ENCODE measurements at places on chromosomes 7 and 10. TPM values are rescaled to one million over a fixed set of nuclear protein-coding genes. Genes with fewer than 3 reads are reported as not detected.

- DNase-seq = no peak
These were observed 12.1 kb downstream of the BRAT1 start for GRCh38 chr7:2542916-2543871.

DNA sequence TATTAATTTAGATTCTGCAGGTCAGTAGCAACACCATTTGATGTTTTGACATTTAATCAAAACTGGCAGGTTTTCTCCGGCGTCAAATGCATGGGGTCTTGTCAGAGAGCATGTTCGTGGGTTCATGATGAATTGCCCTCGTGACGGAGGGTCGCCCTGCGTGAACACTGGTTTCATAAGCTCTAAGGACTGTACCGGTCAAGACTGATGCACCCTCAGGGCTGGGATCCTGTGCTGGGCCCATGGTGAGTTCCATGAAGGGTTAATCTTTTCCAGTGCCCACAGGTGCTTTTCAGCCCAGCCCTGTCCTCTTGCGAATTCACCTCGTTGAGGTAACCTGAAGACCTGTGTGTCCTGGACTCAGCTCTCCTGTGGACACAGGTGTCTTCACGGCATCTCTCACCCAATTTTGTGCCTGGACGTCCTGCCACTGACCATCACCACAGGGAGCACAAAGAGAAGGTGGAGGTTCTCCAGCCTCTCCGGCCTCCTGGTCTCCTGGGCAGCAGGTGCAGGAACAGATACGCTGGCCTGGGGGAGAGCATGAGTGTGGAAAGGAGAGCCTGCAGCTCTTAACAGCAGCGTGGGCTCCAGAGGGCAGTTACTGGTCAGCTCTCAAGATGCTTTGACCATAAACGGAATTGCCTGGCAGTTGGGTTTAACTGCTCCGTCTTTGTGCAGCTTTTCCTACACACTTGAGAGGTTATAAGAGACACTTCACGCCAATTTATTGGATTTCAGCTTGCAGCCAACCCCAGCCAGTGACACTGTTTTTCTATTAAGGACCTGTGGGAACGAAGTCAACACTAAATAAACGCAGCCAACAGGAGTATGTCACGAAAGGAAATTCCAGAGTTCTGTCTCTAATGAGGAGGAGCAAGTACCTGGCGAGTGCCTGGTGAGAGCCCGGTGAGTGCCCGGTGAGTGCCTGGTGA is 37.4 kb upstream of the CFAP46 start:
- DNase-seq = no peak

DNA sequence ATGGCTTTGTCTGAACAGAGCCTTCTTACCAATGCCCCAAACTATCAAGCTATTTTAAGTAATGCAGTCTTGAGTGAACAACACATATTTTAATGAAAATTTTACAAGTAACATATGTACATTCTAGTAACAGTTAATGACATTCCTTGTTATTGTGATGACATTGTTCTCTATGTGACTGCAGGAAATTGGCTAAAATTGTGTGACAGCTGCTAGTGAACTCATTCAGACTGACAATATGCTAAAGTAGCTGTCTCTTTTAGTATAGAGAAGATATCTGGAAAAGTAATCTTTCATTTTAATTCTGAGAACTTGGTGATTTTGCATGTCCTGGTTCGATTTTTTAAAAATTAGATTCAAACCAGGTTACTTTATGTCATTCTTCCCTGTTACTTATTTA is 259.8 kb upstream of the MAGI2 start:
- DNase-seq = no peak

DNA sequence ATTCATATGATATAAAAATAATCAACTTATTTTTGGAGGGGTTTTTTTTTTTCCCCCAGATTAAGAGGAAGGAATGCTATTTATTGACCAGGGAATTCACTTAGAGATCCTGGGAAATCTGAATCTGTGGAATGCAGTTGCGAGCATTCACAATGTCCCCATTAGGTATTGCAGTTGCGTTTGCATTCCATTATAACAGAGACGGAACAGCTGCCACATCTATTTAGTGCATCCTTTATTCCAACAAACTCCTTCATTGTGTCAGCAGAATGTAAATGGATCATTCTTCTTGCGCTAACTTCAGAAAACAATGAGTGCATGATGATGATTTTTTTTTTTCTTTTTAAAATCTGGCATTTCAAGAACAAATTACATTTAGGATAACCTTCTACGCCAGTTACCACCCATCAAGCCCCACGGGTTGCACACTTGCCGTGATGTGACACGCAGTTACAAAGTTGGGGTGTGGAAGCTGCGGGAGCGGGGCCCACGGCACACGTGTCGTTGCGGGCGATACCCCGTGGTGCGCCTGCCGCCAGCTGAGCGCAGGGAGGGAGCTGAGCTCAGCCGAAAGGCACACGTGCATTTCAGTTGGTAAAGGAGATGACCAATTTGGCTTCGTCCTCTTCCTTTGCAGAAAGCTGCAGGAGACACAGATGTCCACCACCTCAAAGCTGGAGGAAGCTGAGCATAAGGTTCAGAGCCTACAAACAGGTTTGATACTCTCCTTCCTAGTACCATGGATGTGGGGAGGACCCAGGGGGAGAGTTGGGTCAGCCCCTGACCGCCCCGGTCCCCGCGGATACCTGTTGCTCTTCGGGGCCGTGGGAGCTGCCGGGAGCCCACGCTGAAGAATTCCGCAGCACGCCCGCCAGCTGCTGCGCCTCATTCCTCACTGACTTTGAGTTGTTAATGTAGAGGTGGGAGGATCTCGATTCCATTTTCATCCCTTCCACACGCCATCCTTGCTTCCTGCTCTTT is 175.3 kb upstream of the SH2B2 start:
- DNase-seq = no peak

PAPOLB gene
- not detected for total RNA-seq

DNA sequence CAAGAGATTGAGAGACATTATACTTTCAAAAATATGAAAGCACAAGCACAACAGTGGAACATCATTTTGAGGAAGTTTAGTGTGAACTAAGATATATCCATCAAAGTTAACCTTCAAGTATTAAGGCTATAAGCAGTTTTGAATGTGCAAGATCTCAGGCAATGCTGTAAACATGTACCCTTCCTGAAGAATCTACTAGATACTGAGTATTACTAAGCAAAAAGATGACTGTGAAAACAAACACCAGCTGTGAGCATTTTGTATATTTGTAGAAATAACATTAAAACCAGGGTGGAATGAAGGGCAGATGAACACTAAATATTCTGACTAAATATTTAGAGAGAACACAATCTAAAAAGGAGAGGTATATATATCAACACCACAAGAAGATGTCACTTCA is 41.3 kb upstream of the ADRA2A start:
- DNase-seq = no peak

- DNase-seq = no peak
These were observed 540 bp downstream of the SNX13 start for GRCh38 chr7:17939606-17940301.

DNA sequence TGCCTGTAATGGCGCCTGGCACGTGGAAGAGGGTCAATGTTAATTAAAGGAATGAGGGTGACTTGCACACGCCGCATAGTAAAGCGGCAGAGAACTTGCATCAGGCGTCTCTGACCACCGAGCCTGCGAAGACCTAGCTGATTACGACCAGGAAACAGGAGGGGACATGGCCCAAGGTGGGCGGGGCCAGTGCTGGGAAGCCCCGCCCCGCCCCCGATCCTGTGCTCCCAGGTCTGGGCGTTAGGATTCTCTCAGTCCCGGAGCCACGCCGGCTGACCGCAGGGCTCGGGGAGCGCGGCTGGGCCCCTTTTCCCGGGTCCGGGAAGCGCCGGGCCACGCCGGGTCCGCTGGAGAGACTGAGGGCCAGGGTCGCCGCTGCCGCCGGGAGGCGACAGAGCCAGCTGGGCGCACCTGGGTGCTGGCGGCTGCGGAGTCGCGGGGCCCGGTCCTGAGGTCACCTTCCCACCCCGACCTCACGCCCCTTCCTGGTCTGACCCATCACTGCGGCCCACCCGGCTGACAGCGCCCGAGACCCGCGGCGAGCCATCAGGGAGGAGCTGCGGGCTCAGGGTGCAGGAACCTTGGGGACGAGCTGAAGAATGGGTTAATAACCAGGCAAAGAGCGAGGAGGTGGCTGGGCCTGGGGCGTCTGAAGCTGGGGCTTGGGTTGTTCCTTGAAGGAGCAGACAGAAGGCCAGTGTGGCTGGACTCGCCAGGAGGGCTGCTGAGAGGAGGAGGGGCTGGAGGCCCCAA is 23.0 kb upstream of the GRID1 start:
- DNase-seq = no peak

GRCh38 chr7:52909935-52910334 is 125.5 kb upstream of the POM121L12 start:
- no peak for DNase-seq

DNA sequence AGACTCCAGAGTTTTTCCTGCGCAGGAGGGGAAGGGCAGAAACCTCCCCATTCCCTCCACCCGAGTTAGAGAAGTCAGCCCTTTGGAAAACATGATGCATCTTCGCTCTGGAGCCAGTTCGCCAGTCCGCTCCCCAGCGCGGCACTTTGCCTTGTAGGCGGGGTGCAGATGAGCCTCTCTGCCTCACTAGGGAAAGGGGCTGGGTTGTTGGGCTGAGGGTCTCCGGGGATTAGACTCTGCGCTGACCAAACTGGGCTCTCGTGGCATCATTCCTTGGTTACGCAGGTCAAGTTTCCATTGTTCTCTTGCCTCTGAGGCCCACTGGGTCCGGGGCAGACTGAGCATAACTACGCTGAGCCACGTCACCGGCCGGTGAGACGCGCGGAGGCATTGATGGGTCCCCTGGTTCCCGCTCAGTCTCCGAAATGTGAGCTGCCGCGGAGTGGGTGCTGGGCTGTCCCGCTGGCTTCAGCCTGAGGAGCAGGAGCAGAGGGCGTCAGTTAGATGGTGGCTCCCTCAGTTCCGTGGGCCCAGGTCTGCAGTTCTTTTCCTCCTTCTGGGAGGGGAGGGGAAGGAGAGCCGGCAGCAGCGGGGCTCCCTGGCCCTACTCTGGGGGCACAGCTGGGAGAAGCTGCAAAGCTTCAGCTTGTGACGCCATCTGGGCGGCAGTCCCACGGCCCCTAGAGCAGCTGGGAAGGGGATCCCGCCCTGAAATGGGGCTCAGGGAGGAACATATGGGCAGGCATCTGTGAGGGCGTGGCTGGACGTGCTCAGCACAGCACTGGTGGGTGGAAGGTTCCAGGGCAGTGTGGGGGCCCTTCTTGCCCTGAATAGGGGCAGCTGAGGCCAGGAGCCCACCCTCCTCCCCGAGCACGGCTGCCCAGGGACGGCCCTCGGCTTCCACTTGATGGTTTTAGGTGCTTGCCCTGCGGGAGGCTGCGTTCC is 121.3 kb upstream of the BTBD16 start:
- no peak for DNase-seq

NPY4R gene
- 0.53 TPM for total RNA-seq

- DNase-seq = no peak
These were observed 366.9 kb downstream of the TNS3 start for GRCh38 chr7:47215049-47215448.

GRCh38 chr7:14841869-14842268 is 60.7 kb downstream of the DGKB start:
- no peak for DNase-seq
